NCI-H1105 treated with DMSO at 0.1 percent for 48 hours (cell line): ENCODE measurements at places on chromosomes 12 and 14.

DNA sequence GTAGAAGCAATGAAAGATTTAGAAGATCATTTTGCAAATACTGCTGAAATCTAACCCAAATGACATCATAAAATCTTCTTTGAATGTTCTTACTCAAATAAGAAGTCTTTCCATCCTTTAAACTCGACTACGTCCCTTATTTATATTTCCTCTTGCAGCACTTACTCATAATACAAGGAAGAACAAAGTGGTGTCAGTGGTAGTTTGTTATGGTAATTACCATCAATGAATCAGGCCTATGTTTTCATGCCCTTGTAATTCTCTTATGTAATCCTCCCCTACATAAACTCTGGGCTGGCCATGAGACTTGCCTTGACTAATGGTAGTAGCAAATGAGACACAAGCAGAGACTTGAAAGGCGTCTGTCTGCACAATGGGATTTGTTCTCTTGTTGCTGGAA, 17.0 kb downstream of the EEA1 start:
- DNase-seq = no peak

DNA sequence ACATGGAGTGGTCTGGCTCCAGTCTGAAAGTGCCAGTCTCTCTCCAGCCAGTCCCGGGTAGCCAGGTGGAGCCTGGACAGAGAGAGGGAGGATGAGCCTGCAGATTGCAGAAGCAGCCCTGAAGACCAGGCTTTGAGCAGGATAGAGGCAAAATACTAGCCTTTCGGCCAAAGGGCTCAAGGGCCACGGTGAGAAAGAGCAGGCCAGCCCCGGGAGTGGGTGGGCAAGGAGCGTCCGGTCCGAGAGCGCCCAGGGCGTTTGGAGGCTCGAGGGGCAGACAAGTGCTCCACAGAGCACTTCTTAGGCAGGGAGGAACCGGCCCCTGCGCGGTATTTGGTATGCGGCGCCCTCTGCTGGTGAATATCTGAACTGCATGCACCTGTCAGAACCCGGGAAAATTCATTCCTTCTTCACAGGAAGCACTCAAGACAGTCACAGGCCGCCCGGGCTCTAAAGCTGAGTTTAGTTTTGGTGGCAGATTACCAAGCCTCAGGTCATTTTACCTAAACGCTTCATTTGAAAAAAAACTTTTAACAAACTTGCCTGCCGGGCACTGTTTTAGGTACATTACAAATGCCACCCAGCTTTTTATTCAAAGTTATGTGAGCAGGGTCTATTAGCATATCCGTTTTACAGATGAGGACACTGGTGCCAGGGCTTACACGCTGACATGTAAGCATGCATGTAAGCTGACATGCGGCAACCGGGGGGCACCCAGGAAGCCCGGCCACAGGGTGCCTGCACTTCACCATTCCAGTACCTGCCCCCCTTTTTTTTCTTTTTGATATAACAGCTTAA, 21.0 kb upstream of the PSMC1 start:
- DNase-seq = peak; percentile 69

DNA sequence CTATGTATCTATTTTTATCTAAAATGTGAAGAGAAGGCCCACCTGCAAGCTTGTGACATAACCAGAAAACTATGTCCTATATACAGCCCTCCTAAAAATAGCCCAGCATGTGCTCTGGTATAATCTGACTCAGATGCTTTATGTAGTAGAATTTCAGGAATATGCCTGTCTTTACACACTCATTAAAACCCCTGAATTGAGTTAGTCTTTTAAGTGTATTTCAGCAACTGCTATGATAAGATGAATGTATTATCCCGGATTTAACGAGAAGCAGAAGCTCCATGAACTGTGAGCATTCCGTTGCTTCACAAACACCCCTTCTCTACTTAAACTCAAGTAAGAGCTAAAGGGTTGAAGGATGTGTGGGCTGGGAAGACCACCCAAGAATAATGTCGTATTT, 89.9 kb upstream of the PRICKLE1 start:
- DNase-seq = no peak

- DNase-seq = no peak
These were observed 1.6 kb upstream of the CKB start for GRCh38 chr14:103524002-103524935.

GRCh38 chr12:41932470-41932991, 212.1 kb downstream of the GXYLT1 start:
- peak; percentile 100 for DNase-seq

DNA sequence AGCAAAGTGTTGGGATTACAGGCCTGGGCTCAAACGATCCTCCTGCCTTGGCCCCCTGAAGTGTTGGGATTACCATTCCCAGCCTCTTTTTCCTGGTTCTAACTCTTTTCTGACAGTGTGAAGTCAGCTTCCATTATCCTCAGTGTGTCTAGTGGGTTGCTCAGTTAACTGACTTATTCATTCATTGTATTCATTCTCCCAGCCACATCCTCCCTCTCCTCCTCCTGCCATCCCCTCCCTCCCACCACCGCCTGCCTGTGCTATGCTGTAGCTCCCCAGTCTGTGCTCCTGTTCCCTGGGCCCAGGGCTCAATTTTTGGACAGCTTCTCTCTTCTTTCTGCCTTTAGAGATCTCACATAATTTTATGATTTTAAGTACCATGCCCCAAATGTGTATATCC, 19.4 kb downstream of the ATP6V0A2 start:
- DNase-seq = no peak

DNA sequence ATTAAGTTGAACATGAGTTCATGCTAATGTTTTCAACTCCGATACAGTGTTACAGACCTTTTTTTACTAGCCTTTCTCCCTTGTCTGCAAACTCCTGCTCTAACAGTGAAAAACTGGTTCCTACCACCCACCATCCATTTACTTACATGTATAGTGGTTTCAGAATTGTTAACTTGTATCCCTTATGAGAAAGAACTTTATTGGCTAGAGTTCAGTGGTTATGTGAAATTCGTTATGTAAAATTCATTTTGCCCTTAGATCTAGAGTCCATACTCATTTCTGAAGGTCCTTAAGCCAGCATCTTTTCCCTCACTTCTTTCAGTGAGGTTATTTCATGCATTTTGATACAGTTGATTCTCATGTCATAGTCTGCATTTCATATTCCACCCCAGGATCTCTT, 51.0 kb downstream of the PRKCH start:
- no peak for DNase-seq

DNA sequence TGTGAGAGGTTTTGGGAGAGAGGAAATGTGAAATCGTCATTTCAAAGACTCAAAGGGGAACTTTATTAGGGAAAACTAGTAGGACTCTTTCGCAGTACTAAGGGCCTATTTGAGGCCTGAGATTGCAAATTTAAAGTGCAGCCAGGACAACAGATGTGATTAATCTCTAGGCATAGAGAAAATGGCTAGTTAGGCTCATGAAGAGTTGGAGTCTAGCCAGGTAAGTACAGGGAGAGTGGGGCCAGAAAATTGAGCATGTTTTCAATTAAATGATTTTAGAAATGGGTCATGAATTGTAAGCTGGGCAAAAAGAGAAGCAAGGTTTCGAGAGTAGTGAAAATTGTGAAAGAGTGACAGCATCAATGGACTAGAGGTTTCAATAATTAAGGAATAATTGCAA, 91.9 kb upstream of the LMNTD1 start:
- DNase-seq = peak; percentile 19
